ENCODE measurements at places on chromosomes 7 and 10.

DNA sequence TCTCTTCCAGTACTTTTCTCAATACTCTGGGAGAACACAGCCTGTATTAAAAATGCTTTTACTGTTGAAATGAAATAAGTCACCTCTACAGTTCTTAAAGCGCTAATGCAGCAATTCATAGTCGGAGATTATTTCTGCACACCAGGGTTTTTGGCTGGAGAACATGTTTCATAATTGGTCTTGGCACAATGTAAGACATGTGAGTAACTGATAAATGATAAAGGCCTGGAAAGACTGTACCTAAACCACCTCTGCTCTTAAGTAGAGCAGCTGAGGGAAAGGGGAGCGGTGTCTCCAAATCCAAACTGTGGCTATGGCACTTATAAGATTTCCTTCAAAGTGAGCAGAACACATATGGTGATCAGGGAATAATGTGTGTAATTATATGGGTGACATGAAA is 390.3 kb upstream of the MBL2 start:
- DNase-seq: no peak

- DNase-seq: no peak
These were observed 14.9 kb downstream of the BAG3 start for GRCh38 chr10:119665901-119666708.

- no peak for DNase-seq
These were observed 51.2 kb downstream of the KIF5B start for GRCh38 chr10:32005050-32005449.

GRCh38 chr7:134589491-134589941 is 40.6 kb downstream of the AKR1B15 start:
- no peak for DNase-seq

GRCh38 chr10:75941223-75941801 is 509.9 kb downstream of the LRMDA start:
- DNase-seq: no peak

DNA sequence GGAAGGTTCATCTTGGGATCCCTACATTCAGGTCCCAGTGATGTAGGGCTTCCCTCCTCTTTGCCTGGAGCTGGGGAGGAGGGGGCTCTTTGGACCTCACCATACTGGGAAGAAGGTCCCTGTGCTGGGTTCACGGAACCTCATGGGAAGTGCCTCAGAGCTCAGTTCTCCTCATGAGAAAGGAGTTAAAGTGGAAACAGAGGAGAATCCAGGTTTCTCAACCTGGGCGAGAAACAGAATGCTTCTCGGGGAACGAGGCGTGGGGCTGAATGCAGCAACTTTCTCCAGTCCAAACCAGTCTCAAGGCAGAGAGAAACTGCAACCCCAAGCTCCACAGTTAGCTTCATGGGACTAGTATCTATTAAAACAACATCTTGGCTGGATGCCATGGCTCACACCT is 382.7 kb upstream of the FOXK1 start:
- no peak for DNase-seq

DNA sequence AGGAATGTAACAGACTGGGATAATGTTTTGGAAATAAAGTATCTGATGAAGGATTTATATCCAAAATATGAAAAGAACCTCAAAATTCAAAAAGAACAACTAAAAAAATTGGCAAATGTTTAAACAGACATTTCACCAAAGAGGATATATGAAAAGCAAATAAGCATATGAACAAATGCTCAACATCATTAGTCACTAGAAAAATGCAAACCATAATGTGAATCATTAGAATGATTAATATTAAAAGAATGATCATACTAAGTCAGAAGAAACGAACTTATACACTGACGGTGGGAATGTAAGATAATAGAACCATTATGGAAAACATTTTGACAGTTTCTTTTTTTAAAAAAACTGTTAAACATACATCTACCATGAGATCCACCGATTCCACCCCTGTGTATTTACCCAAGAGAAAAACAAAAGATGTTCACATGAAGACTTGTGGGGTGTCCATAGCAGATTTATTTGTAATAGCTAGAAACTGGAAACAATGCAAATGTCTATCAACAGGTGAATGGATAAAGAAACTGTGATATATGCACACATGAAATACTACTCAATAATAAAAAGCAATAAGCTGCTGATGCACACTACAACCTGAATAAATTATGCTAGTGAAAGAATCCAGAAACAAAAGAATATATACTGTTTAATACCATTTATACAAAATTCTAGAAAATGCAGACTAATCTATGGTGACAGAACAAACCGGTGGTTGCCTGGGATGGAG is 35.7 kb downstream of the PRKG1 start:
- DNase-seq: no peak

DNA sequence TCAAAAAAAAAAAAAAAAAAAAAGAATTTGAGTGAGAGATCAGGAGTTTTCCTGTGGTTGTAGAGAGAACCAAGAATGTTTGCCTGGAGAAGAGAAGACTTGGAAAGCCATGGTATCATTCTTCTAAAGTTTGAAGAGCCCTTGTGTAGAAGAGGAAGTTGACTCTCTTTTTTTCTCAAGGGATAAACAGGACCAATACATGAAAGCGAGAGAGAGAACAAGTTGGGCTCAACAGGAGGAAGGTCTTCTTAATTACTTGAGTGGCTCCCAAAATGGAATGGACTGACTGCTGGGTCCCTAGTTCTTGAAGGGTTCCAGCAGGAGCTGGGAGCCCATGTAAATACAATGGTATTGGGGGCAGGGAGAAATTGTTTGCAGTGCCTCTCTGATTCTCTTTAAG is 173.3 kb upstream of the ADO start:
- no peak for DNase-seq

DNA sequence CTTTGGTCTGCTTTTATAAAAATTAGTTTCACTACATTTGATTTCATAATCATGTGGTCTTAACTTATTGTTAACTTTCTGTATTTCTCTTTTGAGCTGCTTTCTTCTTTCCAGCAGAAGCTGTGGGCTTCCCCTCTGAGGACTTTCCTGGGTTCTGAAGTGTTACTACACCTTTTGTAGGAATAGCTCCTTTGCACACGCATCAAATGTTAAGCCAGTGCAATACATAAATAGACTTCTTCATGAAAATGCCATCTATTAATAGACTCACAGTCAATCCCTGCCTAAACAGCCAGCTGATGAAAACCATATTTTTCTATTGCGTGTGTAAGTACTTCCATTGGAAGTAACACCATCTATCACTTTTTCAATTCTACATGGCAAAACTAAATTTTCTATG is 1.5 kb downstream of the ABCB4 start:
- DNase-seq: no peak

All from stimulated activated CD4-positive, alpha-beta T cell treated with anti-CD3 and anti-CD28 coated beads, Interleukin-1b, Interleukin-23, amount 100 ng/mL, for 1 hour (primary cell).